ENCODE measurements at places on chromosomes 6 and 20.

GRCh38 chr6:74578339-74578738 is 627.5 kb downstream of the COL12A1 start:
- no peak for DNase-seq

GRCh38 chr20:54494303-54495006 is 19.1 kb downstream of the DOK5 start:
- DNase-seq: no peak

DNA sequence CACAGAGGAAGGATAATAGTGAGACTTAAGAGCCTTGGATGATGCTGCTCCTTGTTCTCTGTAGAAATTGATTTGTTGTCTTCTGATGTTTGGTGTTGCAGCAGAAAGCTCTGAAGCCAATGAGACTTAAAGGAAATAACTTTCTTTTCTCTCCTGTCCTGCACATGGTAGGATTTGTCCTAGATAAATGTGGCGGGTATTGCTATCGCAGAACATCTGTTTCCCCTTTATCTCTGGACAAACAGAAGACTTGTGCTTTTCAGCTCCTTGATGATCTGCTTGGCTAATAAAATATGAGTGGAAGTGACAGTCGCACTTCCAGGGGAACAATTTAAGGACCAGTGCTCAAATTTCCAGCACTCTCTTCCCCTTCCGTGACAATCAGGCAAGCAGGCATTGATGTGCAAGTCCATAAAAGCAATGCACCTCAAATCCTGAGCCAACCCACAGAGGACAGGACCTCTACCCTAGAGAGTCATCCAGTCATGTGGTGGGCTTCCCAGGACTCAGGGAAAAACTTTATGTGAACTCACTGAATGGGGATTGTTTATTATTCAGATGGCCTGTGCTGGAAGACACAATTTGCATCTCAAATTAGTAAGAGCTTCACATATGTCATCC is 9.9 kb upstream of the NCR2 start:
- no peak for DNase-seq

- no peak for DNase-seq
Measured at GRCh38 chr6:169494038-169494437, 207.8 kb downstream of the WDR27 start.

- DNase-seq: no peak
Measured at GRCh38 chr6:125102891-125103290, 50.7 kb upstream of the TPD52L1 start.

DNA sequence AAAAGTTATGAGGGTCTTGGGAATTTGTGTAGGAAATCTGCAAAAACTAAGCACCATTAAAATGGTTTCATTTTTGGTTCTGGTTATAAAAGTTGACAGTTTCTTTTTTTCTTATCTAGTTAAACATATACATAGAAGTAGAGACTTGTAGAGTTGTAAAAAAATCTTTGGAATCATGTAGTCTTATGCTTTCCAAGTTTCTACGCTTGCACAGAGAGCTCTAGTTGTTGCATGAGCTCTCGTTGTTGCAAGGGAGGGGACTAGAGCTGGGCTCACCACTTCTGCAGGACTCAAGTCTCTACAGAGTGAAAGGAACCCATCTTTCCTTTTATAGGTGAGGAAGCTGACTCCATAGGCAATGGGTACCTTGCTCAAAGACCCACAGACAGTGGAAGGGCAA is 21.6 kb upstream of the CCN2 start:
- DNase-seq: no peak

GRCh38 chr20:55067158-55067825 is 591.9 kb downstream of the DOK5 start:
- no peak for DNase-seq

GRCh38 chr6:15430931-15431405 is 185.1 kb downstream of the JARID2 start:
- no peak for DNase-seq

DNA sequence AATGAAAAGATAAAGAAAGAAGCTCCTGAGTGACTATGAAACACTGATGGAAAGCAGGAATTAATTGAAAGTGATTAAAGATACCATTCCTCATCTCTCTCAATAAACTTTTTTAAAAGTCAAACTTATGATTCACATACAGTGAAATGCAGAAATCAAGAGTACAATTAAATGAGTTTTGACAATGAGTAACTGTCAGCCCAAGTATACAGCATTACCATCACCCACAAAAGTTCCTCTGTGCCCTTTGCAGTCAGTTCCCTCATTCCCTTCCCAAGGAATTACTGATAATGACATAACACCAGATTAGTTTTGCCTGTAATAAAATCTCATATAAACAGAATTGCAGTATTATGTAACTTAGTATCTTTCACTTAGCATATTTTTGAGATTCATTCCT is 44.5 kb downstream of the ATG5 start:
- no peak for DNase-seq

DNA sequence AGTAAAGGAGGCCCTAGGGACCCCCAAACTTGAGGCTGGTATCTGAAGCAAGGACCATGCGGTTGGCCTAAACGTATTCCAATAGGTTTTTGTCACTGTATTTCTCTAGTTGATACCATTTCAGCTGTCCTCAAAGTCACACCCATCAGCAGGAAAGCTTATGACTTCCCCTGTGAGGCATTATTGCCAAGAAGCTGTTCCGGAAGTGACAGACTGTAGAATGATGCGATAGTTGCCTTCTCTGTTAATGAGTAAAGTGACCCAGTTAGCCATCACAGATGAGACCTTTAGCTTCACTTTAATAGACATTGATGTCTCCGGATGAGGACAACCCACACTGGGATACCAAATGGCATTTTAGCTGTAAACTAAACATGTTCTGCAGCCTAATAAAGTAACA is 147.9 kb downstream of the RNGTT start:
- DNase-seq: no peak

DNA sequence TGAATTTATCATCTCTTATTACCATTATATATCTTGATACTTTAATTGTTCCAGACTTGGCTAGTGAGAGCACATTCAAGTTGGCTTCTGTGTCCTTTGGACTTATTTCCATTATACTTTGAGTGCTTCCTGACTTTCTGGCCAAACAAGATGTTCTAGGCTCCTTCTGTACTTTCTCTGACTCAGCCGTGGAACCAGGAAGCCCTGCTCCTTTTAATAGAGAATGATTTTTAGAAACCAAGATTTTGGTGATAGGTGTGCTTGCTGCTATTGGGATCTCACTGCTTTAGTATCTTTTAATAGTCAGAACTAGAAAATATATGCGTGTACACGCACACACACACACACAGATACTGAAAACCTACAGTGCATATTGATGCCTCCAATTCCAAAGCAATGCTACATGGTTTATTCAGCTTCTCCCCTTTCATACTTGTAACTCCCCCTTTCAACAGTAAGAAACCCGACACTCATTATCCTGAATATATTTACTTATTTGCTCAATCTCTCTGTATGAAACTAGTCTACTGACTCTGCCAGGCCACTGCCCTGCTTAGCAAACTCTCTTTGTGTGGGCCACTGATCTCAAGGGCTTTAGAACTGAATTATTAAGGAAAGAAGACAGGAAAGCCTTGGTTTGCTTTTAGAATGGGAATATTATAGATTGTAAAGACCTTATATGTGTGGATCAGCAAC is 42.7 kb upstream of the EZR start:
- no peak for DNase-seq
